Activated T-cell treated with anti-CD3 and anti-CD28 coated beads, Interleukin-2, amount 50 U/mL, for 1 hour (primary cell): ENCODE measurements at places on chromosomes 3 and 15.

DNA sequence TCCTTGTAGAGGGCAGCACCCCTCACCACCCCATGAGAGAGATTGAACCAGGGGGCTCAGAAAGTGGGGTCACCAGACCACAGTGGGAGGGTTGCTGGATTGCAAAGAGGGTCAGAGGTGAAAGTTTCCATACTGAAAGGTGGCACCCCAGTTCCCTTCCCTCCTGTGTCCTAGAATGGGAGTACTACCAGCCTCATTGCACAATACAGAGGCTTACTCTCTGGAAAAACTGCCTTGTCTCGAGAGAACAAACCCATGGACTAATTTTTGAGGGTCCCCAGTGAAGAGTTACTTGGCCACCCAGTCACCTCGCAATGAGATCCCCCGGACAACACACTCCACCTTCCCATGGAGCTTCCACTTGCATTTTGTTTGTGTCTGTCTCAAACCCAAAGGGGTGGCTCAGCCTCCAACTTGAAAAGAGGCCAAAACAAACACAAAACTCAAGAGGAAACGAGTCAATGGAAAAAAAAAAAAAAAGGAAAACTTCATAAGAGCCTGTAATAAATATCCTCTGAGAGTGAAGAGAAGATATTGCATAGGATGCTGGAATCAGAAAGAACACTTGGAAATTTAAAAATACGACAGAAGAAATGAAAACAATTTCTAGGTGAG is 18.6 kb downstream of the MESP2 start:
- no peak for DNase-seq

- DNase-seq, result no peak
Observed at GRCh38 chr3:13963137-13963886, 83.4 kb upstream of the WNT7A start.

DNA sequence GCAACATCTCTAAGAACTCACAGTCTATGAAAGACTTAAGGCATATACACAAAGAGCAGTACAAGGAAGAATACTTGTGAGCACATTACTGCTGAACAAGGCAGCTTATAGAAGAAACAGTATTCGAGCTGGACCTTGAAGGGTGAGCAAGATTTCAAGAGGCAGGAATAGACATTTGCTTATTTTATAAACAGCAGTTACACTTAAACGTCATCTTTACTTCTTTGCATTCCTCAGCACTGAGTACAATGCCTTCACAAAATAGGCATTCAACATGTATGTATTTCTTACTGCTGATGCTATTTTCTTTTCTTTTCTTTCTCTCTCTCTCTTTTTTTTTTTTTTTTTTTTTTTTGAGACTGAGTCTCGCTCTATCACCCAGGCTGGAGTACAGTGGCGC is 205.8 kb downstream of the ZIC4 start:
- no peak for DNase-seq

DNA sequence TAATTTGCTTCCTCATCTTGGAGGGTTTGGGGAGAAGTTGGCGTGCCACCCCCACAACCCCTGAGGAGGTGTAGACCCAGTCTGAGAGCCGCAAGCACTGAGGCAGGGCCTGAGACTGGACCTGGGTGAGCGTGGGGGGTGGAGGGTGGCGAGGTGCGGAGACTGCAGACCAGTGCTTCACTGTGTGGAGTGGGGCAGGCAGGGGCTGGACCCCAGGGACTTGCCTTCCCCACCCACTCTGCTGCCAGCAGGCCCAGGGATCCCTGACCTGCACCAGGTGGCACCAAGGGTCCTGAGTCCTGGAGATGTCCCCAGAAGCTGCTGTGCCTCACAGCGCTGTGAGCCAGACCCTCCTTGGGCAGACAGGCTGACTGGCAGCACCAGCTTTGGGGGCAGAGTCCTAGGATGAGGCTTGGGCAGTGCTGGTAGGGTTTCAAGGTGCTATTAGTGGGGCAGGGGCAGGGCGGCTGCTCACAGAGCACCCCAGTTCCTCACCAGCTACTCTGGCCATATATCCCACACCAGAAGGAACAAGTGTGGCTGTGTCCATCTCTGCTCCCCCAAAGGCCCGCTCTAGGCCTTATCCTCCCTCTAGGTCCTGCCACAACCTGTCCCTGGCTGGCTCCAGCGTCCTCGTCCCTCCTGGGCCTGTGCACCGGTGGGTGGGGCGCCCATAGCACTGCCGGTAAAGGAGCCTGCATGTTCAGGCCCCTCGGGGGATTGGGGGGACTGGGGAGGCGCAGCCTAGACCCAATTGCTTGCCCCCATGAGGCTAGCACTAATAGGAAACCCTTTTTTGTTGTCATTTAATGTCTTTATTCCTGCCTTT is 11.8 kb downstream of the ZBTB47 start:
- DNase-seq, result no peak

GRCh38 chr3:11136830-11137626 is 17.3 kb upstream of the HRH1 start:
- no peak for DNase-seq
